ENCODE measurements at places on chromosomes 6 and 20. TPM values are rescaled to one million over a fixed set of nuclear protein-coding genes. Genes with fewer than 3 reads are reported as not detected.

TFAP2D gene
- not detected for total RNA-seq

DNA sequence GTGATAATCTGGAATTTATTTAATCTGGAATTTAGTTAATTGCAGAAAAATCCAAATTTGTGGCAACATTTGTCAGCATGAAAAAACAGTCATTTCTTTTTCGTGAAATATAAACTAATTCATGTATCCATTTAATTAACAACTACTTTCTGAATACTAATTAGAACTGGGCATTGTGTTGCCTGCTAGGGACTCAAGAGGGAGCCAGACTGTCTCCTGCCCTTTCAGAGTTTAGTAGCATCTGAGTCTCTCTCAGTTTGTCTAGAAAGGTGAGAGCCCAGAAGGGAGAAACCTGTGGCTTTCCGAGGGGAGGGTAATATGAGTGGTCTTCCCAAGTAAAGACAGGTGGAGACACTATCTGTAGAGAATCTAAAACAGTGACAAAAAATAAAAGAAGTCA lies 210.9 kb upstream of the HDDC2 start:
- DNase-seq = no peak

GSTA2 gene
- not detected for total RNA-seq

ULBP2 gene
- total RNA-seq = 13.9 TPM

GPR31 gene
- total RNA-seq = not detected

USP49 gene
- 5.2 TPM for total RNA-seq

ERGIC3 gene
- total RNA-seq = 208 TPM

GRCh38 chr6:147117011-147117410 lies 87.2 kb upstream of the STXBP5 start:
- no peak for DNase-seq

DNA sequence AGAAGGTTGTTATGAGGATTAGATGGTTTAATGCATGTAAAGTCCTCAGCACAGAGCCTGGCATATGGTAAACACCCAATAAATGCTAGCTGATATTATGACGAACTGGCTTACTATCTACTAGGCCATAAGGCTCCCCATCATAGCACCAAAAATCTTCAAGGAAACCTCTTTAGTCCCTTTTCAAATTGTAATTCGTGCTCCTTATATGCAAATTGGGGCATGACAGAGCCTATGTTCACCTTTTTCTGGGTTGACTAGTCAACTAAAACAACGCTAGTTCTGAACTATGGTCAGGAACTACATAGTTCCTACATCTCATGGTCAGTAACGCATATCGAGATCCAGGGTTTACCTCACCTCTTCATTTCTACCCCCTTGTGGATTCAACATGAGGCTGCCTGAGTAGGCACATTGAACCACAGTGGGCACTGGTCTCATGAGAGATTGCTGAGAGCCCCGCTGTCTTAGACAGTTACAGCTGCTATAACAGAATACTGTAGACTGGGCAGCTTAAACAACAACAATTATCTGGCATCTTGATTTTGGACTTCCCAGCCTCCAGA lies 97.2 kb upstream of the TNFAIP3 start:
- DNase-seq = no peak

DNA sequence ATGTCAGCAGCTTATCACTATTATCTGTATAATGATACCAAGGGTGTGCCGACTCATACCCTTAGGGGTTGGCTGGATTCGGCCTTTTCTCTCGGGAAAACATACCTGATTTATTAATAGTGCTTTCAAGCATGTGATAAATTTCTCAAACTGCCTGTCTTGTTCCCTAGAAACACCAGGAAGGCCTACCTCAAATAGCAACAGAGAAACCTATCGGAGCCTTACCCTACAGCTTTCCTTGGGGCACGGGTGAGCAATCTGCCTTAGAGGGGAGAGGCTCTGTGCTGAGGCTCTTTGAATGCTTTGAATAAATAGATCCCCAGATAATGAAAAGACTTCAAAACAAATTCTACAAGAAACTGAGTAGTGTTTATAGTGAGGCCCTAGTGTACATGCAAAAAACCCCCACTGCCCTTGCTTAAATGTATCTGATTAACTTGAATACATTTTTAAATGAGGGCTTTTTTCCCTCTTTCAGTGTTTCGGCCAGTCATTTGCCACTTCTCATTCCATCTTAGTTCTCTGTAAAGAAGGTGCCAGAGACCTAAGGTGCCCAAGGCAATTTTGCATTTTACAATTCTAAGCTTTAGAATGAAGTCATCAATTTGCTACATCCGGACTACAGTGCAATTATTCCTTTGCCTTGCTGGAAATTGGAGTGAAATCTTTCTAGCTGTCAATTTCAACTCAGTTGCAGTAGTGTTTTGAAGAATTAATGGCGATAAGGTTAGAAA lies 320.1 kb downstream of the ESR1 start:
- no peak for DNase-seq

DNA sequence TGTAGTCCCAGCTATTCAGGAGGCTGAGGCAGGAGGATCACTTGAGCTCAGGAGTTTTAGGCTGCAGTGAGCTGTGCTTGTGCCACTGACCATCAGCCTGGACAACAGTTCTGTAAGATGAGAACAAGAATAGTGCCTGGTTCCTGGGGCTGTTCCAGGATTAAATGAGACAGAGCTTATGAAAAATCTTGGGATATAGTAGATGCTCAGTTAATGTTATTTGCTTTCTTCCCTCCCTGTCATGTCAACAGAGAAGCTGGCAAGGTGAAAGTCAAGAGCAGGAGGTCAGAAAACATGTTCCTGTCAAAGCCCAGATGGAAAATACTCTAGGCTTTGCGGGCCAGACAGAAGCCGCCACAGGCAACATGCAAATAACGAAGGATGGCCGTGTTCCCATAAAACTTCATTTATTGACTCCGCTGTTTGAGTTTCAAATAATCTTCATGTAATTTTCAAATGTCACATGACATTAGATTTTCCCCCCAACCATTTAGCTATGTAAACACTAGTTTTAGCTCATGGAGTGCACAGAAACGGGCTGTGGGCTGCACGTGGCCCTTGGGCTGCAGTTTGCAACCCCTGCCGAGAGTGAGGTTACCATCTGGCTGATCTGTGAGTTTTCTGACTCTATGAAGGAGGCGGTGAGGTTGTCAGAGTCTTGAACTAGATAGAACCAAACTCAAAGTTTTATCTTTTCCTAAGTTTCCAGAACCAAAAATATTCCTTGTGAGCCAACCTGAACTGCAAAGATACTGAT lies 63.4 kb upstream of the PMEPA1 start:
- DNase-seq = no peak

EPB41L2 gene
- 59.9 TPM for total RNA-seq

RNF114 gene
- 46.2 TPM for total RNA-seq

TCEA2 gene
- total RNA-seq = 57.1 TPM

All from chondrocyte (in vitro differentiated cells).